Activated CD8-positive, alpha-beta T cell treated with anti-CD3 and anti-CD28 coated beads, Interleukin-2, amount 10 ng/mL, durations not matched to agents 7 days and 5 days (primary cell): ENCODE measurements at places on chromosomes 16 and 17. TPM values are rescaled to one million over a fixed set of nuclear protein-coding genes. Genes with fewer than 3 reads are reported as not detected.

ARL2BP gene
- total RNA-seq, result 36.9 TPM

CD300H gene
- total RNA-seq, result not detected

GPRC5B gene
- total RNA-seq, result not detected

KCNJ12 gene
- not detected for total RNA-seq

NUDT16L1 gene
- 36.2 TPM for total RNA-seq

ZMYND15 gene
- not detected for total RNA-seq

SLC4A1 gene
- not detected for total RNA-seq

SECTM1 gene
- total RNA-seq, result 0.92 TPM
